ENCODE measurements at places on chromosomes 1 and 21. TPM values are rescaled to one million over a fixed set of nuclear protein-coding genes. Genes with fewer than 3 reads are reported as not detected.
A peak's percentile ranks its signal among the peaks of the same experiment; 100 is the strongest.

GRCh38 chr1:143735764-143736461 lies 235.9 kb downstream of the FAM72C start:
- peak; percentile 84 for DNase-seq

The CEP104 gene
- polyA plus RNA-seq = 28.6 TPM

GRCh38 chr1:64405833-64406232 lies 64.1 kb upstream of the CACHD1 start:
- DNase-seq = no peak

The FCMR gene
- polyA plus RNA-seq = 3.6 TPM

The SYCP1 gene
- polyA plus RNA-seq = not detected

- DNase-seq = peak; percentile 92
Observed at GRCh38 chr1:156727926-156728598, at the start of gene METTL25B. Gene METTL25B, plus strand, starts transcription at chr1:156728469. Its CDS starts 636 bp downstream, at chr1:156729105.

DNA sequence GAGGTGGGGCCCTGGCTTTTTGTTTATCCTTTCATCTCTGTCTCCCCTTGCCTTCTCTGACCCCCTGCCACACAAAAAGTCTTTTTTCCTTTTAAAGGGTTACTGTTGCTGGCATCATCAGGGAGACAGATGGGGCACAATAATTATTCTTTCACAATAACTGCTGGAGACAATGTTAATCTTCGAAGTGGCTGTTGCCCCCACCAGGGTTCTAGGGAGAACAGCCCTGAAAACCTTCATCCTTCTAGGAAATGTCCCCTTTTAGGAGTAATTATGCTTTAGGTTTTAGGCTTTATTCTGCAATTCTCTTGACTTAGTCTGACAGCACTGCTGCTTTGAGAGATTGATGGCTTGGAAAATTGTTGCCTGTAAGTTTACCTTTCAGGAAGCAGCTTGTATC lies 150.0 kb downstream of the NOS1AP start:
- DNase-seq = peak; percentile 53

The SEMA4A gene
- polyA plus RNA-seq = 6.6 TPM

GRCh38 chr1:42669936-42670335 lies 11.7 kb downstream of the PPIH start:
- no peak for DNase-seq

DNA sequence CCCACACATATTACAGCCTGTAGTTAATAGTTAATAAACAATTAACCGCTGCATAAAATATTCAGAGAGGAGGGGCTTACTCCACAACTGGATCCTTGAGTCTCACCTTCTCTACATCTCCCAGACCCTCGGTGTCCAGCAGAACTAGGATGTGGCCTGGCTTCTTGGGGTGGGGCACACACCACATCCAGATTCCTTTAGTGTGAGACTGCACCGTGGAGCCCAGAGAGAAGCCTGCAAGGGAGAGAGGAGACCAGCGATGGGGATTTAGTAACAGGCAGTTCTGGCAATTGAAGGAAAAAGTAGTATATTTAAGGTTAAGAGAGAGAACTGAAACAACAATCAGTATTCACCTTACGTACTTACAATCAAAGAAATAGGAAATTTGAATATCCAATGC lies 4.9 kb downstream of the GBP1 start:
- no peak for DNase-seq

DNA sequence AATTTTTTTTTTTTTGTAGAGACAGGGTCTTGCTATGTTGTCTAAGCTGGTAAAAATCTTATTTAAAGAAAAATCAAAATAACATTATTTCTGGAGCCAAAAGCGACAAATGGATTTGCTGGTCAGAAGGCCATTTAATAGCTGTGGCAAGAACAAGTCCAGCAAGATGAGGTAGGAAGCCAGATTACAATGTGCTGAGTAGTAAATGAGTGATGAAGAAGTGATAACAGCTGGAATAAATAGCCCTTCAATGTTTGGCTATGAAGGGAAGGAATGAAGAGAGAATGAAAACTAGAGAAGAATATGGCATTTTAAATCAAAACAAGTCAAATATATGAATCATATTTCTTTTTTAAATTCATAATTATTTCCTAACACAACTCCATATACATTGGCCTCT lies 34.5 kb downstream of the SYDE2 start:
- no peak for DNase-seq

GRCh38 chr1:204439621-204440375 lies 28.2 kb upstream of the PPP1R15B start:
- DNase-seq = no peak

DNA sequence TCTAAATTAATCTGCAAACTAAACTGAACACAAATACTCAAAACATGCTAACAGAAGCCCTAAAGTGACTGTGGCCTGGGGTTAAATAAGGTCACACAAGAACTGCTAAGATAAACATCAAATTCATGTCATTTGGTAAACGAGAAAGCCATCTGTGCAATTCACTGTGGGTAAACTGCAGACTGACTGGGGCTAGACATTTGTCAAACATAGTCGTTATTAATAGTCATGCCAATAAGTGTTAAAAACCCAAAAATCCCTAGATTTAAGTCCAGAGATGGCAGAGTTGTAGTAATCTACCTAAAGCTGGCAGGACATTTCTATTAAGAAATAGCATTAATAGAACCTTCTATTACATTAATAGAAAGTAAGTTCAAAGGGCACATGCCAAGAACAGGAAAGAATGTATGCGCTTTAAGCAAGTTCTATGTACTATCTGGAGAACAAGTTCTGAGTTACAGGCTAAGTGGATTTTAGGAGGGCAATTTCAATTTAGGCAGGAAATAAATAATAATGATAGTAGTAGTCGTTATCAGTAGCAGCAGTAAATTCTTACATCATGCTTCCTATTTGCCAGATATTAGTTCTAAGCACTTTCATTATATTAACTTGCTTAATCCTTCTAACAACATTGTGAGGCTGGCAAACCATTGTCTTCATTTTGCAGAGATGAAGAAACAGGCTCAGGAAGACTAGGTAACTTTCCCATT lies 8.6 kb downstream of the EDEM3 start:
- no peak for DNase-seq

The CRYAA gene
- polyA plus RNA-seq = not detected

The C1orf116 gene
- 2.1 TPM for polyA plus RNA-seq

DNA sequence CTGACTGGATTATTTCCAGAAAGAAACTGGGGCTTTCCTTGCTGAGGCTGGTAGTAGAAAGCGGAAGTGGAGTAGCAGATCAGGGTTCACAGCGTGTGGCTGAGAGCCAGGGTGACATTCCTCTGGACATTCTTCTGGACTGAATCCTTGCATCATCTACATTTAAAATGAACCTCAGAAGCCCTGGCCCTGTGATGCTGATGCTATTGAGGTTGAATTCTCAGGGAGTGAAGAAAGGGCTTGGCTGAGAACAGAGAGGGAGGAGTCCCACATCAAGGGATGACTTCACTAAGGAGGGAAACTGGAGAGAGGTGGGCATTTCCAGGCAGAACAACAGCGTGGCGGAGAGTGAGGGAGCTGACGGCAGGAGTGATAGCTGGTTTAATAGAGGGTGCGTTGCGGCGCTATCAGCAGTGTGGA lies 102.3 kb upstream of the LMO4 start:
- peak; percentile 29 for DNase-seq

DNA sequence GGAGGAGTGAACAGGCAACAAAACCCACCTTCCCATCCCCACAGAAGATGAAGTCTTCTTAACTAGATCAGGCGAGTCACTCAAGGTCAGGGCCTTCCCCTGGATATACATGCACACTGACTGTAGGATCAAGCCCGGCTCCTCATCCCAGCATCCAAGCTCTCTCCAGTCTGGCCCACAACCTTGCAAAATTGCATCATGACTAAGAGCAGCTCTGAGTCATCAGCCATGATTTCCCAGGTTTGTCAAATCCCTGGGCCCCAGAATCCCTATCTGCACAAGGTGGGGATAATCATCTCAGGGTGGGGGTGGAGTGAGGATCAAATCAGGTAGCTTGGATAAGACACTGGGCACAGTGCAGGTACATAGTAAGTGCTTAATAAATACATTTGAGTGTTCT lies 199.3 kb upstream of the GRIK3 start:
- DNase-seq = no peak

- DNase-seq = no peak
Observed at GRCh38 chr1:53361541-53361961, 33.7 kb upstream of the LRP8 start.

The AADACL3 gene
- not detected for polyA plus RNA-seq

DNA sequence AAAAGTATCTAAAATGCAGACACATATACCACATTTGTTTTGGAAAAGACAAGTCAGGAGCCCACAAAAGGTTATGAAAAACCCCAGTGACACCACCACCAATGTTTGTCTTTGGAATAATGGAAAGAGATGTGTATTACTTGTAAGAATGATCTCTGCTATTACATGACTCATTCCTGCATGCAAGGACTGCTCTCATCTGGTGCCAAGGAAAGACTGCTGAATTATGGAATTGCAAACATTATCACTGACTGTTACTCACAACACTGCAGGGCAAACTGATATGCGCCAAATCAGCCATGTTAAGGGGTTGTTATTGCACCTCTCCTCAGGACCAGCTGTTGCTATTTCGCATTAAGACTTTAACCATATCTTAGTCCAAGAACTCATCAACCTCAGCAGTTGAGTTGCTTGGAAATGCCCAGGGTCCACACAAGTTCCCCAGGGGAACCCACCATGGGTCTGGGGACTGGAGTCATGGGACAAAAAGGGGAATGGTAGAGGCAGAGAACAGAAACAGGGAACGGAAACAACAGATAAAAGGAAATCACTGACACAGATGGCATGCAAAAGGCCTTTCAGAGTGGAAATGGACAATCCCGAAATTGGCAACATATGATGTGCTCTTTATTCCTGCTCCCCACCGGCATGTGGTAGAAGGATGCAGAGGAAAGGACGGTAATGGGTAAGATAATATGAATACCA lies 34.4 kb downstream of the CAPZB start:
- DNase-seq = no peak

The DNAH14 gene
- polyA plus RNA-seq = 5.1 TPM

GRCh38 chr1:147236959-147237791 lies 5.3 kb upstream of the CHD1L start:
- DNase-seq = no peak

DNA sequence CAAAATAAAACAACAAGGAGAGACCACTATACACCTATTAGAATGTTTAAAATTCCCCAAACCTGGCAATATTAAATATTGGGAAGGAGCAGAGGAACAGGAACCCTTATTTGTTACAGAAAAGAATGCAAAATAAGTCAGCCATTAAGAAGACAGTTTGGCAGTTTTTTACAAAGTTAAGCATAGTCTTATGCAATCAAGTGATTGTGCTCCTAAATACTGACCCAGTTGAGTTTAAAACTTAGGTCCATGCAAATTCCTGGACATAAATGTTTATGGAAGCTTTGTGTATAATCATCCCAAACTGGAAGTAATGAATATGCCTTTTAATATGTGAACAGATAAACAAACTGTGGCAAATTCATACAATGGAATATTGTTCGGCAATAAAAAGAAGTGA lies 72.9 kb upstream of the RGS4 start:
- no peak for DNase-seq

- DNase-seq = no peak
Observed at GRCh38 chr1:35557118-35557610, at the start of gene KIAA0319L. Gene KIAA0319L, minus strand, starts transcription at chr1:35557403. Its CDS starts 2,912 bp downstream, at chr1:35554491.

DNA sequence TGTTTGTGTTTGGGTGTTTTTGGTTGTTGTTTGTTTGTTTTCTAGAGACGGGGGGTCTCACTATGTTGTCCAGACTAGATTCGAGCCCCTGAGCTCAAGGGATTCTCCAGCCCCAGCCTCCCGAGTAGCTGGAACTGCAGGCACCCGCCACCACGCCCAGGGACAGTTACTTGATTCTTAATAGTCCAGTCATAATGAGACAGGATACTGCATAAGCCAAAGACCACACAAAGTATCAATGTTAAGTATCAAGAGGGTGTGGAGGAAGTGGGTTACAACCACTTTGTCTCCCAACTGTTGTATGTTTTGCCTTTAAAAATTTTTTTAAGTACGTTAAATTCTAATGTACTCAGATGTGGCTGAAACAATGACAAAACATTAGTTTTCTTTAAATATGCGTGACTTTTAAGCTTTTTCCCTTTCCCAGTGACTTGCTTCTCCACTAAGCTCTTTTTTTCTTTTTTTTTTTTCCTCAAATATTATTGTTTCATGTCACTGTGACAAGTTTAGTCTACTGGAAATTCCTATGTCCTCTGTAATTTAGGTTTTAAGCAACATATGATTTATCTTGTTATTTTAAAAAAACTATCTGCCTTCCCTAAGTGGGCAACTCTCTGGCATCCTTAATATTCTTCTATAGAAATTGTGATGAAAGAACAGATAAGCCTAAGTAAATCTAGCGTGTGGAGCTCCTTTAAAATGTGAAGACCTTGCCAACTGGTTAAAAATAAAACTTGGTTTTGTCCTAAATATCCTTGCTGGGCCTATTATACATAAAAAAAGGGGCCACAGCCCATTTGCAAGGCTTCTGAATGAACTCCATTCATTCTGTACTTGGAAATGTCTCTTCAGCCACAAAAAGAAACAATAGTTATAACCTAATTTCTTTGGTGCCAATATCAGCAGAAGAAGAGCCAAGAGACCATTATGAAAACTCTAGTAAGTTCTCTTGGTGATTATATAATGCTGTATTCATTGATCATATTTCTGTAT lies 56.2 kb upstream of the DPH5 start:
- peak; percentile 36 for DNase-seq

GRCh38 chr21:37266515-37267221 lies 466 bp downstream of the VPS26C start:
- DNase-seq = no peak

DNA sequence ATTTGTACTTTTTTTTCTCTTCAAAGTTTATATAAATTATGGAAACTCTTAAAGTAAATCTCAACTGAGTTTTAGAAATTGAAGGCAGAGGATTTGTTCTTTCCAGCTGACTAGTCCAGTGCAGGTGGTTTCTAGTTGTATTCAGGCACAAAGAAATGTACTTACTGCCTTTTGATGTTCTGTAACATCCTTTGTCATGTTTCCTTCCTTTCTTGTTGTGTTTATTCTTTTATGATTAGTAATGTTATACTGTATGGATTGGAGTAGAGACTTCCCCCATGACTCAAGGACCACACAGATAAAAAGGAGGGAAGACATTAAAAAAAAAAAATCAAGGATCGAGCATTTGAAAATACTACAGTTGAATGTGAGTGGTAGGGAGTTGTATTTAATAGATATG lies 8.0 kb downstream of the HIPK1 start:
- no peak for DNase-seq

- no peak for DNase-seq
Observed at GRCh38 chr1:234686035-234686434, 76.1 kb upstream of the IRF2BP2 start.

The GAS5 gene
- 188 TPM for polyA plus RNA-seq

The KRTAP22-2 gene
- polyA plus RNA-seq = not detected

DNA sequence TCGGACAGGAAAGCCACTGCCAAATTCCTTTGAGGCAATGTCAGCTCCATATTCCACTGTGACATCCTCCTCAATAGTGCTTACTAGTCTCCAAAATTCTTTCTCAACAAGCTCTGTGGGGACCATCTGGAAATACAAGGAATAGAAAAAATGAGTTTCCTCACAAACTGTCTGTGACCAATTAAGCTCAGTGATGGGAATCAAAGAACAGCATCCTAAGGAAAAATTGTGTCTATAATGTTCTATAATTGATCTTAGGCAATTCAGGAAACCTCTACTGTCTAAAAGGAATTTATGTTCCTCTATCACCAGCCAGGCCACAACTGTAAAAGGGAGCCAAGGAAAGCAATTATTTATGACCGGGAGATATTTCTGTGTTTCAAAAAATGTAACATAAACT lies 46.1 kb upstream of the SYT2 start:
- DNase-seq = no peak

GRCh38 chr1:50976111-50976889 lies 6.3 kb downstream of the CDKN2C start:
- peak; percentile 32 for DNase-seq

GRCh38 chr1:59926381-59927123 lies at the start of gene CYP2J2:
Gene CYP2J2, minus strand, starts transcription at chr1:59926773. Its CDS starts 27 bp downstream, at chr1:59926746.
- DNase-seq = peak; percentile 47

Measured in brain (organoid and tissue), 16 donors.